ENCODE measurements at places on chromosomes 6 and 20. TPM values are rescaled to one million over a fixed set of nuclear protein-coding genes. Genes with fewer than 3 reads are reported as not detected.

The TMEM74B gene
- total RNA-seq = 1.1 TPM

The GPR6 gene
- total RNA-seq = not detected

The NRN1 gene
- 13.3 TPM for total RNA-seq

The TRAPPC3L gene
- total RNA-seq = not detected

- H3K27me3 ChIP-seq = peaks cover under 1% of the 10 kb centered on the region
- peaks cover 2% of the 10 kb centered on the region for H3K4me1 ChIP-seq
- no peak for DNase-seq
- H3K36me3 ChIP-seq = no peaks in the 10 kb centered on the region
- H3K27ac ChIP-seq = no peak overlapping the region
These were observed 89.1 kb upstream of the MPC1 start for GRCh38 chr6:166471797-166472260.

DNA sequence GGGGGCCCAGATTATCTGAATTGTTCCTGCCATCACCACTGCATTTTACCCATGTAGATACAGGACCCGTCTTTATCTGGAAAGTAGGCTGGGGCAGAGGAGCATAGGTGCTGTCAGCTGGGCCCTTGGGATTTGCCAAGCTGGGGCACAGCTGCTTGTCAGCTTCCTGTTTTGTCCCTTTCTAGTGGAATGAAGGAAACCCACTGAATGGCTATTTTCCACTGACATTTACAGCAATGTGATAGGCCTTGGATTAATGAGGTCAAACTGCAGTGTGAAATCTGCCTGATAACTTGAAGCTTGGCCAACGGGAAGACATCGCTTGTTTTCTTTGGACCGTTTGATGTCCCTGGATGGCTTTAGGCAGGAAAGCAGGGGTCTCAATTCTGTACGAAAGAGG lies 6.7 kb downstream of the PPP1R16B start:
- DNase-seq = no peak
- H3K36me3 ChIP-seq = peaks cover 71% of the 10 kb centered on the region
- no peak overlapping the region for H3K4me3 ChIP-seq
- H3K27me3 ChIP-seq = no peaks in the 10 kb centered on the region

GRCh38 chr6:110054664-110055386 lies 76.7 kb downstream of the GPR6 start:
- no peaks in the 10 kb centered on the region for H3K36me3 ChIP-seq
- H3K4me3 ChIP-seq = no peak overlapping the region
- no peak overlapping the region for H3K27ac ChIP-seq
- H3K4me1 ChIP-seq = no peaks in the 10 kb centered on the region
- no peak for DNase-seq

- H3K4me3 ChIP-seq = peak overlapping the region; percentile 97
- H3K4me1 ChIP-seq = peaks cover 35% of the 10 kb centered on the region
- H3K36me3 ChIP-seq = peaks cover 20% of the 10 kb centered on the region
- peaks cover 7% of the 10 kb centered on the region for H3K27me3 ChIP-seq
- peak overlapping the region; percentile 99 for H3K27ac ChIP-seq
These were observed 570 bp upstream of the ANKS1A start for GRCh38 chr6:34888514-34888856.

DNA sequence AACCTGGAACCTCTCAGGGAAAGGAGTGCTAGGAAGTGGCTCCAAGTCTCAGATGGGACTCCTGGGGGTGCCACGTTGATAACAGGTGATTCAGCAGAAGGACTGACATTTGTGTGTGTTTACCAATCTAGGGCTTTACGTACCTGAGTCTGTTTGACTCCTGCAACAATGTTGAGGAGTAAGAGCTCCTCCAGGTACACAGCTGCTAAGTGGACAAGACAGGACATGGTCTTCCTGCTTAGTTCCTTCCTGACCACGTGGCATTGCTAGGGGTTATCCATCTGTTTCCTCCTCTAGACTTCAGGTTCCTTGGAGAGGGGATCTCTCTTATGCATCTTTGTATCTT lies 164.5 kb upstream of the SLC24A3 start:
- peaks cover 3% of the 10 kb centered on the region for H3K4me1 ChIP-seq
- DNase-seq = no peak
- no peak overlapping the region for H3K4me3 ChIP-seq
- no peak overlapping the region for H3K27ac ChIP-seq
- no peaks in the 10 kb centered on the region for H3K36me3 ChIP-seq

GRCh38 chr6:13034316-13034715 lies 294.0 kb downstream of the TBC1D7 start:
- no peaks in the 10 kb centered on the region for H3K36me3 ChIP-seq
- H3K4me1 ChIP-seq = no peaks in the 10 kb centered on the region
- no peak overlapping the region for H3K4me3 ChIP-seq
- DNase-seq = no peak
- H3K27ac ChIP-seq = no peak overlapping the region

- peak within 1 kb of the TSS; percentile 98 for H3K4me3 ChIP-seq
- H3K27me3 ChIP-seq = no peaks in the 10 kb centered on the region
- DNase-seq = peak; percentile 86
- H3K27ac ChIP-seq = peak within 1 kb of the TSS; percentile 98
These were observed at the start of gene COMMD7 for GRCh38 chr20:32743237-32744112. COMMD7 (minus strand) TSS chr20:32743467; CDS start chr20:32743391, 76 bp downstream.

GRCh38 chr6:116217069-116217468 lies 36.8 kb downstream of the TSPYL4 start:
- H3K27me3 ChIP-seq = no peaks in the 10 kb centered on the region
- H3K36me3 ChIP-seq = no peaks in the 10 kb centered on the region
- no peaks in the 10 kb centered on the region for H3K4me1 ChIP-seq
- no peak overlapping the region for H3K27ac ChIP-seq
- no peak for DNase-seq

GRCh38 chr6:30722280-30723112 lies 2.3 kb downstream of the TUBB start:
- H3K36me3 ChIP-seq = peaks cover 75% of the 10 kb centered on the region
- peak overlapping the region; percentile 97 for H3K27ac ChIP-seq
- H3K4me3 ChIP-seq = peak overlapping the region; percentile 98
- no peaks in the 10 kb centered on the region for H3K27me3 ChIP-seq

DNA sequence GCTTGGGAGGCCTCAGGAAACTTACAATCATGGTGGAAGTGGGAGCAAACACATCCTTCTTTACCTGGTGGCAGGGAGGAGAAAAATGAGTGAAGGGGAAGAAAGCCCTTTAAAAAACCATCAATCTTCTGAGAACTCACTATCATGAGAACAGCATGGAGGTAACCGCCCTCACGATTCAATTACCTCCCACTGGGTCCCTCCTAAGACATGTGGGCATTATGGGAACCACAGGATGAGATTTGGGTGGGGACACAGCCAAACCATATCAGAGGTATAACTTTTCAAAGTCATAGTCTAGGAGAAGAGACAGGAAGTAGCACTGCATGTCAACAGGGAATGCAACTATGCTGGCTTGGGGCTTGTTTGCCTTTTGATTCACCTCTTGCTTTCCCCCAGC lies 59.9 kb upstream of the DTNBP1 start:
- no peak overlapping the region for H3K4me3 ChIP-seq
- no peaks in the 10 kb centered on the region for H3K4me1 ChIP-seq
- no peak for DNase-seq
- H3K27me3 ChIP-seq = peaks cover 5% of the 10 kb centered on the region
- H3K27ac ChIP-seq = no peak overlapping the region

DNA sequence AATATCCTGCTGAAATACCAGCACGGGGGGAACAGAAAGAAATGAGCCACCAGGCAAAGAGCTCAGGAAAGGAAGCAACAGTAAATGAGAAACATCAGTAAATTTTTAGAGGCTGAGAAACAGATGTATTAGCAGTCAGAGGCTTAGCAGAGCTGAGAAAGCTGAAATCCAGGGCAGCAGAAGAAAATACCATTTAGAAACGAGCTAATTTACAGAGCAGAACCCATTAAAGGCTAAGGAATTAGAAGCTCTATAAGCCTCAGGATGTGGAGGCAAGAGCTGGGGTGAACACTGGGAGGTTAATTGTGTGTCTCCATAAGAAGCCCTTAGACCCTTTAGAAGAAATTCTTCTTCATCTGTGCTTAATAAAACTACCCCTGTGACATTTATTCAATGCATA lies 178.6 kb upstream of the RGS17 start:
- no peak overlapping the region for H3K27ac ChIP-seq
- no peak for DNase-seq
- H3K36me3 ChIP-seq = no peaks in the 10 kb centered on the region
- H3K27me3 ChIP-seq = no peaks in the 10 kb centered on the region
- no peak overlapping the region for H3K4me3 ChIP-seq

GRCh38 chr20:51493346-51493791 lies 49.1 kb downstream of the NFATC2 start:
- H3K27ac ChIP-seq = peak overlapping the region; percentile 85
- H3K4me1 ChIP-seq = peaks cover 91% of the 10 kb centered on the region
- H3K27me3 ChIP-seq = no peaks in the 10 kb centered on the region
- H3K36me3 ChIP-seq = peaks cover 80% of the 10 kb centered on the region
- no peak overlapping the region for H3K4me3 ChIP-seq

DNA sequence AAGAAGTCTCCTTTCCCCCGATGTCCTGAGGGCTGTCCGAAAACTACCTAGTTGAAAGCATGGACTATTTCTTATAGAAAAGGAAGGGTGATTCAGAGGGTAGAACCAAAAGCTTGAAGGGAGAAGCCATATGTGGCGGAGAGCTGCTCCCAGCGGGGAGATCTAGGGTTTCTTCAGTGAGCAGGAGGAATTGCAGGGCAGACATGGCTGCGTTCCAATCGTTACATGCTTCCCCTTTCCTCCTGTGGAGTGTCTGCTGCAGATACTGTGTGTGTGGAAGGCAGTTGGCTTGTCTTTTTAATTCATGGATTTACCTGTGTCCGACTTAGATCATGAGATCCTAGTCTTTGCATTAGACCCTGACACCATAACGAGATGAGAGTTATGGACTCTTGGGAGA lies 799.5 kb downstream of the QKI start:
- no peaks in the 10 kb centered on the region for H3K4me1 ChIP-seq
- H3K36me3 ChIP-seq = no peaks in the 10 kb centered on the region
- H3K27me3 ChIP-seq = no peaks in the 10 kb centered on the region

DNA sequence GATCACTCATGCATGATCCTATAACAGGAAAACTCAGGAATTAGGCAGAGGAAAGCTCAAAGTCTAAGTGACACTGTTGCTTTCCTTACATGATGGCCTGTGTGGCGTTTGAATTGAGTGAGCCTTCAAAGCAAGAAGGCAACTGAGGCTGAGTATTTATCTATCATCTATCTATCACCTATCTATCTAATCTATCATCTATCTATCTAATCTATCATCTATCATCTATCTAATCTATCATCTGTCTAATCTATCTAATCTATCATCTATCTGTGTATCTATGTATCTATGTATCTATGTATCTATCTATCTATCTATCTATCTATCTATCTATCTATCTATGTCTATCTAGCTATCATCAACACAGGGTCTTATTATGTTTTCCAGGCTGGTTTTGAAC lies 41.8 kb upstream of the BCLAF1 start:
- no peak overlapping the region for H3K27ac ChIP-seq
- H3K4me3 ChIP-seq = no peak overlapping the region
- no peaks in the 10 kb centered on the region for H3K27me3 ChIP-seq
- no peaks in the 10 kb centered on the region for H3K4me1 ChIP-seq
